SW 1271 (cell line): ENCODE measurements at places on chromosomes 7 and 10.

DNA sequence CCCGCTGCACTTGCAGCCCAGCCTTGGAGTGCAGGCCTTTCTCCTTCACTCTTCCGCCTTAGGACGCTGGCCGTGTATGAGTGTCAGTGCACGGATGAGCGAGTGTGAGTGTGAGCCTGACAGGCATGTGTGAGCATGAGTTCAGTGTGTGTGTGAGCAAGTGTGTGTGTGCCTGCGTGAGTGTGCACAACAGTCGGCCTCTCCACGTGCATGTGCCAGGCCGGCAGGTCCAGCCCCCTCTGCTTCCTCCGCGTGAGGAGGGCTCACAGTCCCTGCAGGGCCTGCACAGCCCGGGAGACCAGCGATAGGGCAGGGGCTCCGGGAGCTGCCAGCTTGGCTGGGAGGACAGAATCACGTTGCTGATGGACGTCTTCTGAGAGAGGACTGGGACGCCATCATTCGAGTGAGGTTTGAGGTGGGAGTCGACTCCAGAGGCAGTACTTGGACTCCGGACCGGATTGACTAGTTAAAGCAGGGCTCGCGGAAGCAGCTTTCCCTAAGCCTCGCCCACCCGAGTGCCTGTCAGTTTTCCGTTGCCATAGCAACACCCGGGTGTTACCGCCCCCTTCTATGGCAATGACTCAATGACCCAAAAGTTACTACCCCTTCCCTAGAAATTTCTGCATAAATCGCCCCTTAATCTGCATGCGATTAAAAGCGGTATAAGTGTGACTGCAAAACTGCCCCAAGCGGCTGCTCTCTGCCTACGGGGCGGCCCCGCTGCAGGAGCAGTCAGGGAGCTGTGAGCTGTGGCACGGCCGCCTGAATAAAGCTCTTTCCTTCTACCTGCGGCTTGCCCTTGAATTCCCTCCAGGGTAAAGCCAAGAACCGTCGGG, 19.6 kb upstream of the CFAP46 start:
- DNase-seq, result no peak

- no peak for DNase-seq
Measured at GRCh38 chr7:129777195-129777844, 165.8 kb downstream of the NRF1 start.

DNA sequence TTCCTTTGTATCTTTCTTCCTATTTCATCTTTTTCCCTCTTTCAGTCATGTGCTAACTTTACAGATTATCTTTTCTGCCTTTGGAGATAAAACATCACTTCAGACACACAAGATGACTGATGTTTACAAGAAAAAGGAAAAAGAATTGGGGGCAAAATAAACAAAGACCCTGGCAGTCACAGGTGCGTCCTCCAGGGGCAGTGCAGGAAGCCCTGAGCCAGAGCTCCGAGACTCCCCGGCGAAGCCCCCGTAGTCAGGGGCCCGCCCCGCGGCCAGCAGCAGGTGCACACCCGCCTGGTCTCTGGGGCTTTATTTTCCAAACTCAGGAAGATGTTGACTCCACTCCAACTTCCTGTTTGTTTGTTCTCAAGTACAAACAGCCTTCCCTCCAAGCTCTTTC, 10.2 kb downstream of the STK32C start:
- DNase-seq, result no peak

- no peak for DNase-seq
Measured at GRCh38 chr10:50331486-50331885, 80.2 kb upstream of the ASAH2 start.

- peak; percentile 17 for DNase-seq
Measured at GRCh38 chr7:33459340-33459751, 330.0 kb downstream of the BBS9 start.

DNA sequence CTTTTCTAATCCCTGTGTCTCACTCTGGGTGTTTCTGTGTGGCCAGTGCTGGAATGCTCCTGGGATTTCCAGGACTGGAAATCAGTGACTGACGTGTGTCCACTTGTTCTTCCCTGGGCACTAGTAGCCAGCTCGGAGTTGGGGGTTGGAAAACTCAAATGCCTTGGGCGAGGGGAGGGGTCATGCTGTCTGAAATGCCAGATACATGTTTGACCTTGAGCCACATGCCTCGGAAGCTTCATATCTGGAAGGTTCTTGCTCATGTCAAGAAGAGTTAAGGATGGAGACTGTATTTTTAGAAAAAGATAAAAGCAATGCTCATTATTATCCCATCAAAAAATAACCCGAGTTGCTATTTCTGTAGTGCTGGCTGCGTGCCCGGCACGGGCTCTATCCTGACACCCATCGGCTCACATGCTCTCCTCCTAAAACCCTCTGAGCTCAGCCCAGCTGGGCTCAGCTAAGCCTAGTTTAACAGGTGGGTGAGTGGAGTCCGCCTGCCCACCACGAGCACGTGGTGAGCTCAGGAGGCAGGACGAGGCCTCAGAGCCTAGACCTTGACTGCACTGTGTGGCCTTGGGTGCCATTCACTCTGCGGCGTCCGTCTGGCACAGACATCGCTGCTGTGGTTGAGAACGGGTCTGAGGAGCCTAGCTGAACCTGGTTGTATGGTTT, 6.4 kb downstream of the DPYSL4 start:
- DNase-seq, result no peak

DNA sequence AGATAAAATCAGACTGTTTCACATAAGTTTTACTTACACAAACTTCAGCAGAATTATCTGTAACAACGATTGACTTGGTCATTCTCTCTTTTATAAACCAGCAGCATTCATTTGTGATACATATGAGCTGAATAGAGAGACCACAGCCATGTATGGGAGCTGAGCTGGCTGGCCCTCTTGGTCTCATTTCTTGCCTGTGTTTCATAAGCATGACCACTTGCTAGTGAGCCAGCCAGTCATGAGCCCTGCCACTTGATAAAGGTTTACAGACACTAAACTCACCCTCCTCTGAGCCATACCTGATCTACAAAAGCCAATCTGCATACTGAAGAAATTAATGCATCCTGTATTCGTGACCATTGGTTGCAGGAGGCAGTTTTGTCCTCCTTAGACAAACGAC, 82.1 kb downstream of the PKD1L1 start:
- DNase-seq, result no peak

- DNase-seq, result no peak
Measured at GRCh38 chr7:37318541-37318940, 130.1 kb downstream of the ELMO1 start.

DNA sequence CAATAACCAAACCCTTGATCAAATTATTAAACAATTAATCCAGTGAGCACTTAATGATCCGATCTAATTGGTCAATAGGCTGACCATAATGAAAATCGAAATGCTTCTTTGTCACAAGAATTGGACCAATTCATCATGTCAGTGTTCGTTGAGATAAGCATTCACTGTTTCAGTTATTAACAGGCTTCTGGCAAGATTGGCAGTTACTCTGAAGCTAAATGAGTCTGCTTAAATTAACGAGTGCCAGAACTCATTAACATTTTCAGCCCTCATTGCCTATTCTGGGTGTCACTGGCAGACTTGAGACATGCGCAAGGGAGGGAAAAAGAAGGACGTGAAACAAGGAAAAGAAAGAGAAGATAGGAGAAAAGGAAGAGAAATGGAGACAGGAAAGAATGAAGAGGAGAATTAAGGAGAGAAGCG, 30.7 kb upstream of the SLC26A3 start:
- DNase-seq, result no peak

DNA sequence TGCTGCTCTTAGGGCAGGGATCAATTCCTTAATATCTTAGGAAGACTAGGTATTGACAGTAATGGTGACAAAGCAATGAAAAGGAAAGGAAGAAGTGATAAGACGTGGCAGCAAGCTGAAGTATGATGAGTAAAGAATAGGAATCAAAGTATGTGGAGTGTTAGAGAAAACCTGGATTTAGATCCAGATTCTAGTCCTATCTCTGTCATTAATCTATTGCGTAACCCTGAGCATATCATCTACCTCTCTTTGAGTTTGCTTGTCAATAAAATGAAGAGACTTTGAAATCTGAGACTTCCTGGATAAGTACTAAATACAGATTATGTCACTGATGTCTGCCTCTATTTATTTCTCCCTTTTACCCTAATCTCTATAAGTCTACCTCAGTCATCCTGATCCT, 89.2 kb downstream of the PTEN start:
- DNase-seq, result no peak

DNA sequence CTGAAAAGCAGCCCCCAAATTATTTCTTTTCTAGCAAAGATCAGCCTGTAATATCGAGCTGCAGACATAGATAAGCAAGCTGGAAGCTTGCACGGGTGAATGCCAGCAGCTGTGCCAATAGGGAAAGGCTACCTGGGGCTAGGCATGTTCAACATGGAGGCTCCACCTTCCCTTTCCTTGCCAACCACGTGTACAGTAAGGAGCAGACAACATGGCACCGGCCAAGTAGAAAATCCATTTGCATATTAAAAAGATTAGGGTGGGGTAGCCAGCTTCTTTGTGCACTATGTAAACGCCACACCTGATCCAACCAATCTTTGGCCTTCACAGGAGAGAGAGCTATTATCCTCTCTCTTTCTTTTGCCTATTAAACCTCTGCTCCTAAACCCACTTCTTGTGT, 56.7 kb upstream of the SEPHS1 start:
- no peak for DNase-seq

DNA sequence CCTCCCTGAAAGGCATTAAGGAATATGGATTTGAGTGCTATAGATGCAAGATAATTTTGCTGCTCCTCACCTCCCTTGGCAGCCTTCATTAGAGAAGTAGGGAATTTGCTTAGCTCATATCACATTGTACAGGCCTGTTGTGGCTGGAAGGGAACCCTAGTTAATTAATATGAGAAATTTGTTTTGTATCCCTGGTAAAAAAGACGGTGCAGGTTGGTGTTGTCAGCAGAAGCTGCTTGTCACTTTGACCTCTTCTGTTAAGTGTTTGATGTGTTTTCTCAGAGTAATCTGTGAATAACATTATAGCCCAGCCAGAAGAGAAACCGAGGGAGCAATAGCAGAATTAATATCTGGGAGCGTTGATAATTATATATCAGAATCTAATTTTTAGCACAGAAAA, 278.4 kb downstream of the LRMDA start:
- DNase-seq, result no peak

- DNase-seq, result no peak
Measured at GRCh38 chr7:116393654-116394053, 105.9 kb upstream of the CAV2 start.

GRCh38 chr10:46236546-46236887, 50.3 kb upstream of the ANTXRL start:
- no peak for DNase-seq

DNA sequence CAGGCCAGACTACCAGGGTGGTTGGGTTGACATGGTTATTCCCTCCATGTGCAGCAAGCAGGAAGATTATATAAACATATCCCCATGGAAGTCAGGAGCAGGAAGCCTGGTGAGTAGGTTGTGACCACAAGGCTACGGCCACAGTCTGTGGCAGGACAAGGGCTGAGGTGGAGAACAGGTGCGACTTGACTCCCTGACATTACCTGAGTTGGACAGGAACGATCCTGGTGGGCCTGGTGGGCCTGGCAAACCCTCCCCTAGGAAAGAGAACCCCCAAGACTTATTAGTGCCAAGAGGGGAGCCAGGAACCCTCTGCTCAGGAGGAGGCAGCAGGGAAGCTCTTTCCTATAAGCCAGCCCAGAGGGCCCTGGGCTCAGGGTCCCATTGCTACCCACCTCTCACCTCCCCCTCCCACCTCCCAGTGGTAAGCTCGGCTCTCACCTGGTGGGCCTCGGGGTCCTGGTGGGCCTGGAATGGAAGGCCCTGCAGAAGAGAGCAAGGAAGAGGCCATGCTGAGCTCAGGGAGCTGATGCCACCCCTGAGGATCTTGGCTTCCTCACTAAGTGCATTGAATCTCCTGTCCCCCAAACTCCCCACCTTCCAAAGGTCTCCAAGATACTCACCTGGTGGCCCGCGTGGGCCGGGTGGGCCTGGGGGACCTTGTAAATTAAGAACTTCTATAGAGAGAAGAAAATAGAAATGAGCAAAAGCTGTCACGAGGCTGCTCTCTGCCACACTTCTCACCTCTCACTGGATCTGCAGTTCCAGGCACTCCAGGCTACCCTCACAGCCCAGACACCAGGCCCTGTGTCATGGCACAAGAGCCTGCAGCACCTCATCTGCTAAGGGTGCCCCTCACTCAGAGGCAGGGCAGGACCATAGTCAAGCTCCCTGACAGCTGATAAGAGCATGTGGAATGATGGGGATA, 44.6 kb downstream of the COL17A1 start:
- no peak for DNase-seq
